ENCODE measurements at places on chromosomes 1 and 21.

DNA sequence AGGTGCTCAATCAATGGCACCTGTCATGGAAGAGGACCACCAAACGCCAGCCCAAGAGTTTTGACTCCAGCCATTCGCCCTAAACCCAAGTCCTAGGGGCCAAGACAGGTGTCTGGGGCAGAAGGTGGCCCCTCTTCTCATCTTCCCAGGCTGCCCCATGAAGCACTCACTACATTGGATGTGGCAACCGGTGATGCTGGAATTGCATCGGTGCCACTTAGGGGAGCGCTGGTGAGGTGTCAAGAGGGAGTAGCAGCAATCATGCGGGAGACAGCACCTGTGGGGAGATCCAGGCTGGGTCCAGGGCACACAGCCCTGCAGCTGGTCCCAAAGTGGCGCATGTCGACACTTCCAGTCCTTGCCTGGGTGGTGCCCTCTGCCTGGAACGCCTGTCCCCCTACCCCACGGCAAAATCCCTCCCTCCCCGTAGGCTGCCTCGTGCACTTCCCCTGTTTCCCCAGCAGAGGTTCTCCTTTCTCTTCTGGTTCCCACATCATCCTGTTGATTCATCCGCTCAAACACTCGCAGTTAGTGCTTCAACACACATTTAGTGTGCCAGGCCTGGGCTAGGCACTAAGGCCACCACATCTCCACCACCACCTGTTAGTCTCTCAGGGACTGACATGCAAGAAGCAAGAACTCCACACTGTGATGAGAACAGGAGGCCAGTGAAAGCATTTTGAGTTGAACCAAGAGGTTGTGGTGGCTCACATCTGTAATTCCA is 18.5 kb downstream of the PLA2G2D start:
- DNase-seq = no peak

GRCh38 chr21:25360593-25360992 is 246.7 kb downstream of the MRPL39 start:
- no peak for DNase-seq

- no peak for DNase-seq
Measured at GRCh38 chr1:199920635-199921034, 106.9 kb upstream of the NR5A2 start.

- no peak for DNase-seq
Measured at GRCh38 chr1:2523191-2523890, 3.1 kb downstream of the PANK4 start.

DNA sequence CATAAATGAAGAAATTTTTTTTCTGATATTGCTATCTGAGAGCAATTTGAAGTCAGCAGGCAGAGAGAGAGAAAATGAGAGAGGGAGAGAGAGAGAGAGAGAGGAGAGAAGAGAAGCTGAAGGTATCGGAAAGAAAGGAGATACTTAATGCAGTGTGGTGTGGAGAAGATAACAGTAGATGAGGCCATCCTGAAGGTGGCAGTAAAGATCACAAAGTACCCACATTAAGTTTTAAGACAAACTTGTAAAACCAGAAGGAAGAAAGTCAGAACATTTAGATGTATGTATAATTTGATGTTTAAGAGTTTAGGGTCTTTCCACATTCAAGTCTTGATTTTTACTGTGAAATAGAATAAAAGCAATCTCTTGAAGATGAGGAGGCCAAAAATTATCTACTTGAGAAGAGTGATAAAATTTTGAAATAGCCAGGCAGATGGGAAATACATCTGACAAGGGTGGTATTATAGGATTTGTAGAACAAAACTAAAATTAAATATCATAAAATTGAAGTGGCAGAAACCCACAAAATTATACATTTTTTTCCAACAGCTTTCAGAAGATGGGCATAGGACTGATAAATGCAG is 1753.4 kb downstream of the MRPL39 start:
- no peak for DNase-seq

- no peak for DNase-seq
Measured at GRCh38 chr21:45248893-45249381, 38.8 kb downstream of the POFUT2 start.

DNA sequence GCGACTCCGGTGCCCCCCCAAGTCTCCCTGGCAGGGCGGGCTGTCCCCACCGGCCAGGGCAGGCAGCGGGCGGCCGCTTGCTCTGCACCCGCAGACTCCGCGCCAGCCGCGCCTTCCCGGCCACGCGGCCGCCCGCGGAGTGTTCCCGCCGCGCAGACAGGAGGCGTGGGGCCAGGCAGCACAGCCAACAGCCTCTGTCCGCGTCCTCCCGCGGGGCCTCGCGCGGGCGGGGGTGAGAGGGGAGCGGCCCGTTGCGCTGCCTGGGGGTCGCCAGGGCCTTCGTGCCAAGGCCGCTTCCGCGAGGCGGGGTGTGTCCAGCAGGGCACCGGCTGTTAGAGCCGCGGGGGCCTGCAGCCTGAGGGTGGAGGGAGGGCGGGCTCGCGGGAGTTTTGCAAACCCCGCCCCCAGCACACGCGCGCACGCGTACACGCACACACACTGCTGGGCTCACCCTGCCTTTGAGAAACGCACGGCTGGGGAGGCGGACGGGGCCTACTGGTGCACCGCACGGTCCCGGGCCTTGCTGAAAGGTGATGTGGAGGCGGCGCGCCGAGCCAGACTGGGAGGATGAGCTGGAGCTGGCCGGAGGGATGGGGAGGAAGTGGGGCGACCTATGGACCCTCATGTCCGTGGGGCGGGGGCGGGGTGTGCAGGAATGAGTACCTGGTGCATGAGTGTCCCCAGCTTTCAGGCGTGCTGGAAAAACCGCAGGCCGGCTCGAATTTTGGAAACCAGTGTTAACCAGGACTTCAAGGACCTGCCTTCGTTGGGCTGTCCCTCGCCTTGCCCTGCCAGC is 41.5 kb downstream of the KIAA1614 start:
- DNase-seq = no peak

- no peak for DNase-seq
Measured at GRCh38 chr1:31559715-31560114, 16.6 kb upstream of the TINAGL1 start.

DNA sequence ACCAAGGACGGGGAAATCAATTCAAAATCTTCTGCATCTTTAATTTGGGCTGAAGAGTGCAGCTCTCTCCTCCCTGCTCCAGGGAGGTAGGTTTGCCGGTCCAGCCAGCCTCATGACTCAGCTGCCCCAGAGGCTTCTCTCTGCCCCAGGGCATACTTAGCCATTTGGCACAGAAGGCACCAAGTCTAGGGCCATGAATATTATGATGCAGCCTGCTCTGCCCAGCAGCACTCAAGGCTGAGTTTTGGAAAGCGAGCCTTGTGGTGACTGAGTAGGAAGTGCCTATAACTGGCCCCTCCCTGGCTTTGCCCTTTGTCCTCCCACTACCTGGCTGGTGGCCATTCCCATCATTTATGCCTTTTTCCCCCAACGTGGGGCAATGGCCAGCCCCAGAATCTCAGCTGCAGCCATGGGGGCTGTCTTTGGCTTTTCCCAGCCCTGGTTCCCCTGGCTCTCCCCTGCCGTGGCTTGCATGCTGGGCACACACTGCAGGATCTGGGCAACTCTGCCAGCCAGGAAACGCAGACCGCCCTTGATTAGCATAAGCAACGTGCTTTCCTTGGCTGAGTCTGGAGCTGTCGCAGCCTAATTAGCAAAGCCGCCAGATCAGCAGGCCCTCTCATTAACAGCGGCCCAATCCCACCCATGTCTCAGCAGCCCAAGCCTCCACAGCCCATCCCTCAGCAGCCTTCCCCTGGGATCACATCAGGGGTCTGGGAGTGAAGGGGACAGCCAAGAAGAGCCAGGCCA is 258.6 kb upstream of the TMEM51 start:
- DNase-seq = no peak

GRCh38 chr1:181583598-181583997 is 100.3 kb downstream of the CACNA1E start:
- DNase-seq = no peak

GRCh38 chr1:16927711-16928485 is 6.2 kb downstream of the CROCC start:
- no peak for DNase-seq

- no peak for DNase-seq
Measured at GRCh38 chr1:162264108-162264507, 112.5 kb downstream of the SPATA46 start.

DNA sequence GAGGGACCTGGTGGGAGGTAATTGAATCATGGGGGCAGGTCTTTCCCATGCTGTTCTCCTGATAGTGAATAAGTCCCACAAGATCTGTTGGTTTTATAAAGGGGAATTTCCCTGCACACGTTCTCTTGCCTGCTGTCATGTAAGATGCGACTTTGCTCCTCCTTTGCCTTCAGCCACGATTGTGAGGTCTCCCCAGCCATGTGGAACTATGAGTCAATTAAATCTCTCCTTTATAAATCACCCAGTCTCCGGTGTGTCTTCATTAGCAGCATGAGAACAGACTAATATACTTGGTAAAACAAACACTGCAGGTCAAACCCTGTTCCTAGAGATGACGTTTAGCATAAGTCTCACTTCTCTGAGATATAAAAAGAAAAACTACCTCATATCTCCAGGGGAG is 148.3 kb downstream of the MATN1 start:
- DNase-seq = no peak

DNA sequence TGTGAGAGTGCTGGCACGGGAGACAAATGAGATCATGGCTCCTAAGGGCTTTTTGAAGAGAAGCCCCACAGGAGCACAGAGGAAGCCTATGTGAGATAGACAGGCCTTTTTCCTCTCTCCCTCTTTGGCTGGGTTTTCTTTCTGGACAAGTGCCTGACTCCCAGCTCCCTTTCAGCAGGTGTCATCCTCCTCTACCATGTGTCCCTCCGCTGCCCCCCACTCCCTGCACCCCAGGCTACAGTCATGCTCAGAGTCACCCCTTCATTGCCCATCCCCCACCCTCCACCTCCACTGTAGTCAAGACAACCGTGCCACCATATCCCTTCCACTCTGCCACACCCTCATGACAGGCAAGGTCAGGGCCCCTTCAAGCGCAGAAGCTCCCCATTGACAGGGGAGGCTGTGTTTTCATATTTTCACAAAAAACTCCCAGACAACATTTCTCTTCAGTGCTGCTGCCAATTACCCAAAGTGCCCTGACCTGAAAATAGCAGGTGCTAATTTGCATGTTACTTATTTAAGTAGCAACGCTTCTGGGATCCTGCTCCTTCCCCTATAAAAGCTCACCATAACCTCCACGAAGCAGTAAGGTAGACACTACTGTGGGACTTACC is 92.1 kb upstream of the IPO9 start:
- no peak for DNase-seq

DNA sequence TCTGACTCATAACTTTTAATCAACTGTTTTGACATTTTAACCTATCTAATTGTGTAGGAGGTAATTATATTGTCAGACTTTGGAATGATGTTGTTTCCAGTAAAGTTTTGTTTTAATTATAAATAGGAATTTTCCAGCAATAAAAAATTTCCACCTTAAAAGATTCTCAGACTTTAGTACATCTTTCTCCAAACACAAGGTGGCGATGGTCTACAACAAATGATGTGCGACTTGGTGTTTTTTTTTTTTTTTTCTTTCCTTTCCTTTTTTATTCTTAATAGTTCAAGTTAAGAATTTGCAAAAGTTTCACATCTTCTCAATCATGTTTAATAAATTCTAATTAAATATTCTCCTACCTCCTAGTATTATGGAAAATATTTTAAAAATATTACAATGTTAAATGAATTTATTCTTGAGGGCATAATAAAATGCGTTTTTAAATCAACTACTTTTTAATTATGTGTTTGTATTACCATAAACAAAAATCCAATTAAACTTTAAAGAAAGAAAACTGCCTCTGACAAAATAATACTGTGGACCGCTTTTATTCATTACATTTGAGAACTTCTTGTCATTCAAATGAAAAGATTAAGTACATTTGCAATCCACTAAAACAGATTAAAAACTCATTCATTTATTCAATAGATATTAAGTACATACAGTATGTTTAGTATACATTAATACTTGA is 4.4 kb upstream of the ADAMTS1 start:
- no peak for DNase-seq

DNA sequence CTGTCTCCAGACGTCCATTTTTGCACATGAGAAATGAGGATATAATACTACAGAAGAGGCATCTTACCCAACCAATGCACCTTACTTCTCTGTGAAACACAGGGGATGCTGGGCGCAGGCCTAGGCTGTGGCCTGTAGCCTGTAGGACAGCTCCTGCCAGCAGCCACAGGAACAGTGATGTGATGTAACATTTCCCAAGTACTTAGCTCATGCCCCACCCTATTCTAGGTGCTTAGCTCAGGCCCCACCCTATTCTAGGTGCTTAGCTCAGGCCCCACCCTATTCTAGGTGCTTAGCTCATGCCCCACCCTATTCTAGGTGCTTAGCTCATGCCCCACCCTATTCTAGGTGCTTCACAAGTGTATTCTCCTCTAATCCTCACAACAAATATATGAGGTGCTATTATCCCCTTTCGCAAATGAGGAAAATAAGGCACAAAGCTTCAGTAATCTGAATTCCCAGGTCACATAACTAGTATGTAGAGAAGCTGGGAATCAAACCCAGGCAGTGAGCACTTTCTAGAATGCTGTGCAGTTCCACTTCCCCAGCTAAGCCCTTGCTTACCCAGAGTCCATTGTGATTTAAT is 4.6 kb upstream of the NAXE start:
- no peak for DNase-seq

GRCh38 chr1:109792056-109792831 is 28.5 kb upstream of the EPS8L3 start:
- peak; percentile 91 for DNase-seq

DNA sequence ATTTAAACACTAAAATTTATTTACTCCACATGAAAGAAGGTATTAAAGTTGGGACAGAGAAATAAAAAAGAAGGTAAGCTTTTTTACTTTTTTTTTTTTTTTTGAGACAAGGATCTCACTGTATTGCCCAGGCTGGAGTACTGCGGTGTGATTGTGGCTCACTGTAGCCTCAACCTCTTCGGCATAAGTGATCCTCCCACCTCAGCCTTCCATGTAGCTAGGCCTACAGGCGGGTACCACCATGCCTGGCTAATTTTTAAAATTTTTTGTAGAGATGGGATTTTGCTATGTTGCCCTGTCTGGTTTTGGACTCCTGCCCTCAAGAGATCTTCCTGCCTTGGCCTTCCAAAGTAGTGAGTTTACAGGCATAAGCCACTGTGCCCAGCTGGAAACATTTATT is 106.6 kb downstream of the ITSN1 start:
- DNase-seq = no peak

DNA sequence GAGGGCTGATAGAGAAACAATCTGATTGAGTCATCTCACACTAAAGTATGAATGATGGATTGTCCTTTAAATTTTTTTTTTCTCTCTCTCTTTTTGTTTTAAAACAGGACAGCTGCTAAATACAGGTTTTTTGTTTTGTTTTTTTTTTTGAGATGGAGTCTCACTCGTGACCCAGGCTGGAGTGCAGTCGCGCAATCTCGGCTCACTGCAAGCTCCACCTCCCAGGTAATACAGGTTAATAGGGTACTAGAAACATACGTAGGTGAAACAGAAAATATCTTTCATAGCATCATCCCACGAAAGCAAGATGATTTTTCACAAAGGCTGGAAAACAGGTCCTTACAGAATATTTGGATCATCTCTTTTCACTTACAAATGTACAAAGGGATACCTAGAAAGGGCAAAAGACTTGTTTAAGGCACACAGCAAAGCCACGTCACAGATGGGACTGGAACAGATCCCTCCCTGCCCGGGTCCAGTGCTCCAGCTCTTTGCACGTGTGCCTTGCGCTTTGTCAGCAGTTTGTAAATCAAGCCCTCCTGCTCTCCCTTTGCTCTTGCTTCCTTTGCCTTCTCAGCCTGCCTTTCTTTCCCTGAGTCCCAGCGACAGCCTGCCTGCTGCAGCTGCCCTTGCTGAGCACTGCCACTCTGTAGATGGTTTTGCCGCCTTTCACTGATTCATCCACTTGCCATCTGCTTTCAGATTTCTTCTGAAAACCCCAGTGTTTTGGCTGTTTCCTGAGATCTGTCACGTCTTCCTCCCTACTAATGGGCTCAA is 171.3 kb upstream of the BEND5 start:
- no peak for DNase-seq

- no peak for DNase-seq
Measured at GRCh38 chr1:10728595-10729410, 67.6 kb downstream of the CASZ1 start.

Measured in smooth muscle cell of the brain vasculature (primary cell).